Epithelial cell of esophagus (primary cell): ENCODE measurements at places on chromosomes 5 and 9.
A peak's percentile ranks its signal among the peaks of the same experiment; 100 is the strongest.

DNA sequence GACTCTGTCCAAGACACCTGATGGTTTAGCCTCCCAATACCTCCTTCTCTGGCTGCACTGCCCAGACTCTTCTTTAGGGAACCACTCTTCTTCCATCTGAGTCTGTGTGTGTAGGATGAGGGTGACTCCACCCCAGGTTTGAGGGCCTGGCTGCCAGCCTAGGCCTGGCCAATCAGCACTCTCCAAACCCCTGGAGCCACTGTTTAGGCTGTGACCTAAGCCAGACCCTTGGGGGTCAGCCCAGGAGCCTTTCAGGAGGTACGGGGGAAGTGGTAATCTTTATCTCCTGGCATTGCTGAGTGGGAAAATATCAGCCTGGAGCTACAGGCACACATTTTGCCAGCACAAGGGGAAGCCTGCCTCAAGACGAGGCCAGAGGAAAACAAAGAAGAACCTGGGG is 6.2 kb upstream of the ERGIC1 start:
- no peak for DNase-seq

- DNase-seq, result peak; percentile 92
Observed at GRCh38 chr5:147310059-147310704, 75.4 kb downstream of the STK32A start.

DNA sequence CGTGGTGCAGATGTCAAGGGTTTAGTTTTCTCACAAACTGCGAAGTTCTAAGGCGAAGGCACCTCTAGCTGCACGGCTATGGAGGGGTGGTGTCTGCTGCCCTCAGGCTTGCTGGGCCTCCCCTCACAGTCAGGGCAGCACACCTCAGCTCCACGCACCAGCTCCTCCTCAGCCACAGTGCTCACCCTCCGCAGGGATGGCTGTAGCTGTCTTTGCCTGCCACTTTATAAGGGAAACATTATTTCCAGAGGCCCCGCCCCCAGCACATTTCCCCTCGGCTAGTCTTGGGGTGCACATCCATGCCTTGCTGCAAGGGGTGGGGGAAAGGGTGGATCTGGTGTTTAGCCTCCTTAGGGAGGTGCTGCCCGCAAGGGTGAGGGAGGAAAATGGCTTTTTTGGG is 154.6 kb downstream of the TRIO start:
- no peak for DNase-seq

DNA sequence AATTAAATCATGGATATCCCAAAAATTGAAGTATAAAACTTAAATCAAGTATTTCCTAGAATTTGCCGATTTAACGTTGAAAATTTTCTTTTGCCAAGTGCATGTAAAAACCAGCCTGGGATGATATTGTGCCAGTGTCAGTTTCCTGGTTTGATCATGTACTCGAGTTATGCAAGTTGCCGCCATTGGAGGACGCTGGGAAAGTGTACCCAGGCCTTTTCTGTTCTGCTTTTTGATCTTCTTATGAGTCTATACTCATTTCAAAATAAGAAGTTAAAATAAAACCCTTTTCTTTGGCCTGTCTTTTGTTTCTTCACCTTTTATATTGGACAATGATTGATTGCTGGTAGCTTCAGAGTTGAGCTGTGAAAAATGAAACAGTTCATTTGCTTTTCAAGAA is 93.1 kb upstream of the NFIL3 start:
- DNase-seq, result no peak

- DNase-seq, result peak; percentile 63
Observed at GRCh38 chr9:91411096-91411771, 12.4 kb downstream of the NFIL3 start.

- no peak for DNase-seq
Observed at GRCh38 chr5:168961681-168962080, 339.3 kb downstream of the SLIT3 start.

DNA sequence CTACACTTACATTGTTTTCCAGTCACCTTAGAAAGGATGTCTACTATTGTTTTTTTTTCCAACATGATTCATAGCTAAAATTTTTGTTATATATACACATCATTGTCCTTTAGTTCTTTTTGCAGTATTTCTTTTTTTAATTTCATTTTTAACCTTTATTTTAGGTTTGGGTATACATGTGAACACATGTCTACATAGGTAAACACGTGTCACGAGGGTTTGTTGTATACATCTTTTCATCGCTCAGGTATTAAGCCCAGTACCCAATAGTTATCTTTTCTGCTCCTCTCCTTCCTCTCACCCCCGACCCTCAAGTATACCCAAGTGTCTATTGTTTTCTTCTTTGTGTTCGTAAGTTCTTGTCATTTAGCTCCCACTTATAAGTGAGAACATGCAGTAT is 19.0 kb downstream of the IFNA5 start:
- no peak for DNase-seq

DNA sequence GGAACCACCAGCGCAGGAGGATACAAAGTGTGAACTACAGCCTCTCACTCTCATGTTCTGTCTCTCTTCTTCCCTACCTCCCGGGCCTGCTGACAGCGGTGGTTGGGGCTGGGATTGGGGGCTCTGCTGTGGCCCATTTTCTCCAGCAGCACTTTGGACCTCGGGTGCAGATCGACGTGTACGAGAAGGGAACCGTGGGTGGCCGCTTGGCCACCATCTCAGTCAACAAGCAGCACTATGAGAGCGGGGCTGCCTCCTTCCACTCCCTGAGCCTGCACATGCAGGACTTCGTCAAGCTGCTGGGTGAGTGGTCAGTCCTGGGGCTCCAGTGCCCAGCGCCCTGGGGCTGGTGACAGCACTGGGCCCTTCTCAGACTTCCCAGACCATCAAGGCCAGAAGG is 4.7 kb downstream of the PCYOX1L start:
- DNase-seq, result no peak

DNA sequence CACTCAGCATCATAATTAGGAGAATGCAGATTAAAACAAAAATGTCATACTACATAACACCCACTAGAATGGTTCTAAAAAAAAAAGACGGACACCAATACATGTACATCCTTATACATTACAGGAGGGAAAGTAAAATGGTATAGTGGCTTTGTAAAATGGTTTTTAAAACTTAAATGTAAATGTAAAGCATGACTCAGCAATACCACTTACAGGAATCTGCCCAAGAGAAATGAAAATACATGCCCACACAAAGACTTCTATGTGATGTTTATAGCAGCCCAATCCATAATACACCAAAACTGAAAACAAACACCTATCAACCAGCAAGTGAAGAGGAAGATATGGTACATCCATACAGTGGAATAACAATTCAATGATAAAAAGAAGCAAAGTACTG is 939.1 kb upstream of the ACO1 start:
- DNase-seq, result peak; percentile 8

- no peak for DNase-seq
Observed at GRCh38 chr5:180865981-180866695, 5.1 kb upstream of the ZFP62 start.

- DNase-seq, result peak; percentile 49
Observed at GRCh38 chr5:59562756-59563389, 330.7 kb downstream of the PDE4D start.

DNA sequence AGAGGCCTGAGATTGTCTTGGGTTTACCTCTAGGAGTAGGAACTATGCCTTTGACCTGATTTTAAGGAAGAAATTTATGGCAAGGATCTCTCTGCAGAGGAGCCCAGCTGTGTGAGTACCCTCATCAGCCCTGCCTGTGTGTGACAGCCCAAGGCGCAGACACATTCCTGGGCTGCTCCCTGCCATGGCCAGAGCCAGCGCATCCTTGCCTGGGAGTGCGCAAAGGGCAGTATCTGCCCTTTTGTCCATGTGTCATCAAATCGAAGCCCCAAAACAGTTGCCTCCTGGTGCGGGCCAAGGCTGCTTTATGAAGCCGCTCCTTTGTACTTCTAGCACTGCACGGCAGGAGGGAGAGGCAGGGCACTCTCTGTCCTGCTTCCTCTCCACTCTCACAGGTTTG is 51.9 kb downstream of the PRRT1B start:
- DNase-seq, result no peak

GRCh38 chr9:120898396-120898795 is 21.4 kb upstream of the PHF19 start:
- DNase-seq, result no peak

GRCh38 chr5:6273090-6273735 is 105.1 kb downstream of the MED10 start:
- no peak for DNase-seq

- no peak for DNase-seq
Observed at GRCh38 chr5:132484391-132484725, 6.2 kb downstream of the IRF1 start.

GRCh38 chr5:33010846-33011245 is 299.7 kb downstream of the NPR3 start:
- no peak for DNase-seq

GRCh38 chr9:125447202-125447802 is 185.7 kb downstream of the GAPVD1 start:
- no peak for DNase-seq

DNA sequence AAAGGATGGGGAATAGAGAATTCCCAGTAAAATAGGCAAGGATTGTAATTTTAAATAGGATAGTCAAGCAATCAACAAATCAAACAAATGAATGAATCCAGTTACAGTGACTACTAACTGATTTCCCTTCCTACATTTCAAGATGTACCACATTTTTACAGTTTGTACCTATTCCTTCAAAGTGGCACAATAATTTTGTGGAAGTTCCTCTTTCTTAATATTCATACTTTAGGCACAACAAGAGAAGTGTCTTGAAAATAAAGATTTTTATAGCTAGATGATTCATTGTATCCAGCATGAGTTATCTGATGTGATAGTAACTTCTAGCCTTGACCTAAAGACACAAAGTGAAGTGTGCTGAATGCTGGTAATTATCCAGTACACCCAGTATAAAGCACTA is 122.2 kb upstream of the ACOT12 start:
- no peak for DNase-seq

DNA sequence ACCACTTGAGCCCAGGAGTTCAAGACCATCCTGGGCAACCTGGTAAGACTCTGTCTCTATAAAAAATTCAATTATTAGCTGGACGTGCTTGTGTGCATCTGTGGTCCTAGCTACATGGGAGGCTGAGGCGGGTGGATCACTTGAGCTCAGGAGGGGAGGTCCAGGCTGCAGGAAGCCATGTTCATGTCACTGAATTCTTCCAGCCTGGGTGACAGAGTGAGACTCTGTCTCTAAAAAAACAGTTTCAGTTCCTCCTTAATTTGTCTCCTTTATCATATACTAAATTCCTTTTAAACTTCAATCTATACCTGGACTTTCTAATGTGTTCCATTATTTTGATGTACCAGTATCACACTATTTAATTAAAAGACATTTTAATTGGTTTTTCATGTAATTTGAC is 422.2 kb upstream of the TLE4 start:
- DNase-seq, result no peak

GRCh38 chr5:172377856-172378255 is 76.5 kb downstream of the SH3PXD2B start:
- DNase-seq, result no peak

DNA sequence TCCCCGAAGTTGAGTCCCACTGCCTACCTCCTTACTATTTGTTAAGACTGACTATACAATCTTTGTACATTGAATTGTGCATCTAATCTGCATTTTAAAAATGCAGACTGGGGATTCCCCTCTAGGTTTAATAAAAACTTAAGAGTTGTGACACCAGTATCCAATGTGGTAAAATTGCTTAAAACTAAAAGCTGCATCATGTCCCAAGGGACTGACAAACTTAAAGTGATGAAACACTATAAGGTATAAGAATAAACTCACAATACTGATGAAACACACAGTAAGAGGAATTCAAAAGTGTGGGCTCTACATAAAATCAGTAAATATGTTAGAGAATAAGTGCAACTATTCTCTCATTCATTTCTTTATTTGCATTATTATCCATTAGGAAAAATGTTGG is 1905.1 kb downstream of the MAT2B start:
- no peak for DNase-seq

GRCh38 chr5:110413856-110414255 is 312.6 kb downstream of the TMEM232 start:
- no peak for DNase-seq

GRCh38 chr5:89697581-89697980 is 712.0 kb downstream of the CETN3 start:
- DNase-seq, result no peak

GRCh38 chr5:68182534-68182933 is 33.0 kb upstream of the PIK3R1 start:
- no peak for DNase-seq

DNA sequence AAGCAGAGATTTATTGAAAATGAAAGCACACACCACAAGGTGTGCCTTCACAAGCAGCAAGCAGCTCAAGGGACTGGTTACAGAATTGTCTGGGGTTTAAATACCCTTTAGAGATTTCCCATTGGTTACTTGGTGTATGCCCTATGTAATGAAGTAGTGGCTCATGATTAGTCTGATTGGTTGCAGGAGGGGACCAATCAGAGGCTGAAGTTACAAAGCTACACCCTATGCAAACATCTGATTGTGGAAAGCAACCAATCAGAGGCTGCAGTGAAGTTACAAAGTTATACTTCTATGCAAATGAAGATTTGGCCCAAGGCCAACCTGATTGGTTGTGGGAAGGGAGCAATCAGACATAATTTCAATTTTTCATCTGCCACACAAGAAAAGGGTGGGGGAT is 119.9 kb downstream of the C9orf152 start:
- no peak for DNase-seq

DNA sequence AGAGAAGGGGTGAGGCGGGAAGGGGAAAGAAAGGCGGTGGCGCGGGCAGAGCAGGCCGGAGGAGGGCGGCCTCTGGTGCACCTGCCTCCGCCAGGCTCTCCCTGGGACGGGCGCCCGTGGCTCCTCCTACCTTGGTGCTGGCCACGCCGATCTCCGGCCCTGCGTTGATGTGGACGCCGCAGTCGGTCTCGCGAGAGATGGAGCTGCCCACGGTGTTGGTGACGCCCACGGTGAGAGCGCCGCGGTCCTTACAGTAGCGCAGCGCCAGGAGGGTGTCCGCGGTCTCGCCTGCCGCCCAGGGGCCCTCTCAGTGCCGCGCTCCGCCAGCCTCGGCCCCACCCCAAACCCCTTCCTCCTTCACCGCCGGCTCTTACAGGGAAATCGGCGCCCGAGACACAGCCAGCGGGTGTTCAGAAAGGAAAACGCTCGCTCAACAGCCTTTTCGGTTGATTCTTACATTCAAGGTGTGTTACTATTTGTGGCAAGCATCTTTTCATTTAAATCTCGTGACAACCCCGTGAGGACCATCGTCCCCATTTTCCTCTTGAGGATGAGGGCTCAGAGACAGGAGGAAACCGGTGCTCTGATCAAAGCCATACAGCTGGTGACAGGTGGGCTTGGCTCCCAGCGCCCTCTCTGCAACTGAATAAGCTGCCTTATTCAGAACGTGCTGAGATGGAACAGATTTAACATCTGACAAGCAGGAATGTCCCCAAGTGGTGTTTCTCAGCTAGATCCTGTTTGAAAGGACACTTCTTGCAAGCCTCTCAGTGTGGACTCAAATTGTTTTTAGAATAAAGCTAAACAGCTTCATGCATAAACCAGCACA is 22.0 kb upstream of the MAPK9 start:
- DNase-seq, result no peak

- DNase-seq, result no peak
Observed at GRCh38 chr5:10691826-10692785, 68.9 kb downstream of the DAP start.

GRCh38 chr9:77943057-77943456 is 88.6 kb downstream of the GNAQ start:
- DNase-seq, result no peak

- no peak for DNase-seq
Observed at GRCh38 chr9:4603830-4604229, 58.3 kb upstream of the PLPP6 start.
